Activated T-helper 17 cell treated with anti-CD3 and anti-CD28 coated beads, Interleukin-2, amount 50 U/mL, for 72 hours (primary cell): ENCODE measurements at places on chromosomes 11 and 22.

- ATAC-seq: peak; percentile 25
Measured at GRCh38 chr11:102345904-102346303, 1.1 kb upstream of the BIRC2 start.

GRCh38 chr22:29623059-29623458 is 19.6 kb downstream of the NF2 start:
- no peak for ATAC-seq

DNA sequence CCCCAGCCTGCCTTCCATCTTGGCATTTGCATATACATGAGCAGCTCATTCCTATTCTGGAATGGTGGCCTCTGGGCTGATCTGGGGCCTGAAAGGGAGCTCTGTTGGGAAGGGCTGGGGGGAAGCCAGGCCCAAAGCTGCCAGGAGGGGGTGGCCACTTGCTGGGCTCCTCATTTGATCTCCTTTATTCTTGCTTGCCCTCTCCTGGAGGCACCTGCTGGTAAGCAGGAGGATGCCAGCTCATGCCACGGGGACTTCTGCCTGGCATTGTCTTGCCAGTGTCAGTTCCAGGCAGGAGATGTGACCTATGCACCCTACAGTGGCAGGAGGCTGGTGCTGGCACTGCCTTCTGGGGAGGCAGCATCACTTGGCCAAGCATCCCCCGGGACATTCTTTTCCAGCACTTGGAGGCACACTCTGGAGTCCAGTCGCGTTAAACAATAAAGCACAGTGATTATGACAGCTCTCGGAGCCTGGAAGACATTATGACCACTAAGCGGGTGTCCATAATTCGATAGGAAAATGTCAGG is 128.3 kb downstream of the NTM start:
- no peak for ATAC-seq

- no peak for ATAC-seq
Measured at GRCh38 chr11:41392596-41392995, 66.9 kb downstream of the LRRC4C start.

DNA sequence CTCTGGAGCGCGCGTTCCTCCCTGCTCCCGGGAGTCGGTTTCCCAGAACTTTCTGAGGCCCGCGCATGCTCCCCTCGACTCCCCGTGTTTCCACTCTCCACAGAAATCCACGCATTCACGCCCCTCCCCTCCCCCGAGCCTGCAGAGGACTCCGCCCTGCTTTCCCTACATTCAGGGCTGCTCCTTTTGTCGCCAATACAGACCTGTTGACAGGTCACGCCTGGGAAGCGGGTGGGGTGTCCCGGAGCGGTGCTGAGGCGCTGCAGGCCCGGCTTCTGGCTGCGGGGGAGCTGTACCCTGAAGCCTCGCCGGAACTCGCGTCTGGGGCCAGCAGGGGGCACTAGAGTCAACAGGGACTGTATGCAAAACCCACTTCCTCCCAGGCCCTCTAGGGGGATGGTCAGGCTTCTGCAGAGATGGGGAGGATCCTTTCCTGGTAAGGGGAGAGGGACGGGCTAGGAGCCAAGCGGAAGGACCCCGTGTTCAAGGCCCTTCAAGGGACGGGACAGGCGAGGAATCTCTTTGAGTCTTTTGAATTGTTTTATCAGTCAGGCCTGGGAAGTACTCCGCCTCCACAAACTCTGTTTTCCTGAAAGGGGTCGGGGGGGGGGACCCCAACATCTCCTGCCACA is at the start of gene PRAME:
TSS of gene PRAME (minus strand) at position 294 of the 632 bp plus-strand sequence. CDS start 2,433 bp downstream, outside the sequence.
- ATAC-seq: peak; percentile 84

DNA sequence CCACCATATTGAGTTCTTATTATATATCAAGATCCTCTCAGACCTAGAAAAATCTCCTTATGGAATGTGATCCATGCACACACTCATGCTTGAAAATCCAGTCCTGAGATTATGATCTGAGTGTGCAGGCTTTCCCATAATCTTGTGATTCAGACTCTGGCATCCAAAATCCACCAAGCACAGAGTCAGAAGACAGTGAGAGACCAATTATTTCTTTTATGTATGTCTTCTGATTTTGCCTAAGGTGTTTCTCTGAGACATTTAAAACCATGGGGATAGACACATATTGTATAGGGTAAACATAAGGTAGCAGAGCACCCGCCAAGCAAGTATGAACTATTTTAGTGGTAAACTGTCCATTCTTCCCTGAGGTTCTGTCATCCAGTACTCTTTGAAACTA is 52.0 kb upstream of the MMP13 start:
- no peak for ATAC-seq

DNA sequence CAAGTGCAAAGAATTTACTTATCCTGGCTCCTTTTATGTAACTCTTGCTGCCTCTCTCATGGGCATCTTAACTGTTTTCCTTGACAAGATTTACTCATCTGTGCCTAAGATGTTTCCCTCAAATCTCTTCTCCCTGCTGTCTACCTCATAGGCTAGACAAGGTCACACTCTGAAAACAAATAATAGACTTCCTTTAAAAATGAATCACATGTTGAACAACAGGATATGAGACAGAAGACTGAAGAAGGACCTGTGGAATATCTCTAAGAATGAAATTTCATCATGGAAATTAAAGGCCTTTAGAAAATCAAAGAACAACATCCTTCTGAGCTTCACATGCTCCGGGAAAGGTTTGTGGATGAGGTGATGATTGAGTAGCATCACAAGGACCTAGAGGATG is 6.0 kb upstream of the SCGB2A2 start:
- ATAC-seq: peak; percentile 36

- no peak for ATAC-seq
Measured at GRCh38 chr22:19632668-19633148, 81.6 kb upstream of the SEPTIN5 start.

DNA sequence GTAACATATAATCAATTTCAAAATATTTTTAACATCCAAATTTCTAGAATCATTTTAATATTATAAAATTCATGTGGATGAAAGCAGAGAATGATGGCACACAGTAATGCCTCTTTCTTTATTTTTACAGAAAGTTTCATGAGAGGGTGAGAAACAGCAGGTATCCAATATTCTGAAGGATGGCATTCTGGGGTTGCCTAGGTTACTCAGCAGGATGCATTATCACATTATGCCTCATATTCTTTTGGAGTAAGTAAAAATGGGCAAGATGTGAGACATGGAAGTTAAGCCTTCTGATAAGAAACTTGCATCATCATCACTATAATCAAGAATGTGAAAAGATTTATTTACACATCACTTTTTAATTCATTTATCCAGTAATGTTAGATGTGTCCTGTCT is 148.7 kb upstream of the PGR start:
- no peak for ATAC-seq

- peak; percentile 49 for ATAC-seq
Measured at GRCh38 chr11:13318498-13319295, 41.1 kb downstream of the BMAL1 start.

GRCh38 chr22:32219026-32219425 is 14.2 kb upstream of the RFPL2 start:
- ATAC-seq: no peak

GRCh38 chr11:41254966-41255365 is 204.5 kb downstream of the LRRC4C start:
- no peak for ATAC-seq

- no peak for ATAC-seq
Measured at GRCh38 chr22:30843245-30843644, 125.3 kb downstream of the MORC2 start.

DNA sequence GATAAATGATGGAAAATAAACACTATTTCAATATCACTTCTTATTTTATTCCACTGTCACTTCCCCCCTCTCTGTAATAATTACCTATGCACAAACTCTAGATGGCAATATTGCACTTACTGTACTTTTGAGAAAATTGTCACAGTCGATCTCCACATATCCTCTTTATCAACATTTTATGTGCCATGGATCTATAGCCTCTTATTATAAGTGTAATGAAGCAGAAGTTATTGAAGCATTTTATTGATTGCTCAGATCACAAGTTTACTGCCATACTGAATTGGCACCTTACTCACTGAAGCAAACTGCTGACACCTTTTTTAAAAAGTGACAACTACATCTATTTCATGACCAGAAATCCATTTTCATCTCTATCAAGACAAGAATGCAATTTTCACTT is 133.4 kb downstream of the DCDC1 start:
- no peak for ATAC-seq

GRCh38 chr11:123475469-123475868 is 45.4 kb downstream of the GRAMD1B start:
- ATAC-seq: no peak

DNA sequence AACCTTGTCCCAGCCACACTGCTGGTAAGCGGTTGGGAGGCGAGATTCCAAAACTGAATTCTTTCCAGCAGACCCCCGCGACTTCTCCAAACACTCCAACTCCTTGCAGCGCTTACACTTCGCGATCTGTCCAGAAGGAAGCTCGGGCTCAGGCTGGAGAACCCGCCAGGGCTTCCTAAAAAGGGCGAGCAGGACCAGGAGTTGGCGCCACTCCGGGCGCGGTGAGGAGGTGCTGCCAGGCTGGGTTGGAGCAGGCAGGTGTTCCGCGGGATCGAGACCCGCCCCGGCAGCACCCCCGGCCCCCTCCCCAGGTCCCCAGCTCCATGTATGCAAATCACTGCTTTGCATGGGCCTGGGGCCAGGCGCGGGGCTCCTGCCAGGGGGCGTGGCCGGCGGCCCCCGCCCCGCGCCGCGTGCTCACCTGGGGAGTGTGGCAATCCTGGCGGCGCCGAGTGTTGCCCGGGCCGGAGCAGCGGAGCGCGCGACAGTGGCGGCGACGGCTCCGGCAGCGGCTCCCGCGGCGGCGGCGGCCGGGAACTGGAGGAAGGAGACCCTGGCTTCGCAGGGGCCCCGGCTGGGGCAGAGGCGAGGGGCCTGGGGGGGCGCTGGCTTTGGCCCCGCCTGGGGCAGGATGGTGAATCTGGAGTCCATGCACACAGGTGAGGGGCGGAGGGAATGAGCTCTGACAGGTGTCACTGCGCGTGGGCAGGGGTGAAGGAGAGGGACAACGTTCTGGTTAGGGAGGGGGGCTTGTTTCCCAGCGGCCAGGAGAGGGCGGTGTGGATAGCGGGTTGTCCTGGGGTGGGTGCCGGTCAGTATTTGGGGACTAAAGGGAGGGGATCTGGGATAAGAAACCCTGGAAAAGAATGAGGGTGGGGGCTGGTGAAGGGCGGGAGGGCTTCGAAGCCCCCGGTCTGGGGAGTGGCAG is at the start of gene POU2F3:
TSS of gene POU2F3 (plus strand) at position 428 of the 928 bp plus-strand sequence. CDS start at position 632, 204 bp downstream.
- no peak for ATAC-seq

GRCh38 chr22:29393019-29393608 is 4.7 kb upstream of the AP1B1 start:
- ATAC-seq: no peak

GRCh38 chr11:29271616-29272015 is 745.2 kb downstream of the KCNA4 start:
- ATAC-seq: no peak

GRCh38 chr22:17106785-17107546 is 14.2 kb downstream of the TMEM121B start:
- peak; percentile 70 for ATAC-seq

- ATAC-seq: no peak
Measured at GRCh38 chr11:79110321-79110720, 330.5 kb downstream of the TENM4 start.

DNA sequence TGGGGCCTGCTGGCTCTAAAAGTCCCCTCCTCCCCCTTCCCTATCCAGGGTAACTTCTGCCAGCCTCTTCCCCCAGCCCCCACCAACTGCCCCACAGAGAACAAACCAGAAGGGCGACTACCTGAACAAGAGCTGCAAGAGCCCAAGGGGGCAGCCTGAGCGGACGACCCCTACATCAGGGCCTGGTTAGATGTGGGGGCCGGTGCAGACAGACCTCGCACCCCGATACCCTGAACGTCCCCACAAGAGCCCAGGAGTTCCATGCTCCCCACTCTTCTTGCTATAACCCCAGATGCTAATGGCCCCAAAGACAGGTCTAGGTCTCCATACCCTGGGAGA is 20.7 kb downstream of the SUN2 start:
- ATAC-seq: no peak

GRCh38 chr11:99069856-99070444 is 49.2 kb downstream of the CNTN5 start:
- ATAC-seq: no peak

DNA sequence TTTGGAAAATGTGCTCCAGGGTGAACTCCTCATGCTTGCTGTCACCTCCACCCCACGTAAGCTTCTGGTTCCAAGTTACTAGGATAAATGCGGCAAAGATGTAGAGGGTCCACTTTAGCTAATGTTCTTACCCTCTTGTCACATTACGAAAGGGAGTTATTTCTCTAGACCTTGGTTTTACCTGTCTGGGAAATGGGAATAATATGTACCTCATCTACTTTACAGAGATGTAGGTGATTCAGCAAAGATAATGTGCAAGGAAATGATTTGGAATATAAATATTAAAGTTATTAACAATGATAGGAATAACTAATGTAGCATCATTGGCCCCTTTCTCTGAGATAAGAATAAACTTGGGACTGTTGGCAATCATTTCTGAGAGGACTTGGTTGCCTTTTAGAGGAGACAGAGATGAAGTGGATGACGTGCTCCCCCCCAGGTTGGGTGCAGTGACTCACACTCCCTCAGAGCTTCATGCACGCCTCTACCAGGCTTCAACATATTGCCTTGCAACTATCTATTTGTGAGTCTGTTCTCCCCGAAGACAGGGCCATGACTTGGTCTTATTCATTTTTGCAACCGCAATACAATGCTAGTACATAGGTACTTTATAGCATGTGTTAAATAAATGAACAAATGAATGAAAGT is 97.1 kb downstream of the ME3 start:
- ATAC-seq: no peak

DNA sequence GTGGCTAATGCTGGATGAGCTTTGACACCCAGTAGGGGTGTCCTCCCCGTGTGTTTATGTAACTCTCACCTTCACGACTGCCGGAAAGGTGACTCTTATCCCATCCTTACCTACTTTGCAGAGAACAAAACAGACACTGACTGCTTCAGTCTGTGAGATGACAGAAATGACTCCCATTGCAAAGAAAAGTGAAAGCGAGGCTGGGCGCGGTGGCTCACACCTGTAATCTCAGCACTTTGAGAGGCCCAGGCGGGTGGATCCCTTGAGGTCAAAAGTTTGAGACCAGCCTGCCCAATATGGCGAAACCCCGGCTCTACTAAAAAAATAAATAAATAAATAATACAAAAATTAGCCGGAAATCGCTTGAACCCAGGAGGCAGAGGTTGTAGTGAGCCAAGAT is 106.4 kb upstream of the ANO1 start:
- ATAC-seq: no peak

DNA sequence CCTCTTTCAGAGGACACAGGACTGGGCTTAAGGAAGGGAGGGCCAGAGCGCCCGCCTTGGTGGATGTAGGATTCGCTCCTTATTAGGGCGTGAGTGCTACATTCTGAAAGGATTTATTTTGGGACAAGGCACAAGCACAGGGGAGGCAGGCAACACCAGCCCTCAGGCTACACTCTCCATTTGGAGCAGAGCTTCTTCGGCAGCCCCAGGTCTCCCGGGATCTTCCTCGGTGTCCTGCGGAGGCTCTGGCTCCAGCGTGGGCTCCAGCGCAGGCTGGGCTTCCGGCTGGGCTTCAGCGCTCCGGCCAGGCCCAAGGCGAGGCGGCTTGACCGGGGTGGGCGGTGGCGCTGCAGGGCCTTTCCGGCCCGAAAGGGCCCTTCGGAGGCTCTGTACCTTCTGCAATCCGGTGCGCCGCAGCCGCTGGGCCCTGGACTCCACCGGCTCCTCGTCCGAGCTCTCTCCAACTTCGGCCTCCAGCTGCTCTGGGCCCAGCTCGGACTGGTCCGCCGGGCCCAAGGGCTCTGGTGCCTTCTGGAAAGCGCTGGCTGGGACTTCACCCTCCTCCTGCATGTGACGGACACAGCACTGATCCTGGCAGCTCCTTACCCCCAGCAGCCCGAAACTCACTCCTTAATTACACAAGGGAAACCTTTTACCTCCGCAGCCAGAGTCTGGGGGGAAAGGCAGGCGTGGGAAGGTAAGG is 1.1 kb downstream of the CAVIN3 start:
- no peak for ATAC-seq

GRCh38 chr11:124285610-124286344 is 28.0 kb downstream of the OR8D1 start:
- no peak for ATAC-seq
